ENCODE measurements at places on chromosomes 7 and 10. TPM values are rescaled to one million over a fixed set of nuclear protein-coding genes. Genes with fewer than 3 reads are reported as not detected.

DNA sequence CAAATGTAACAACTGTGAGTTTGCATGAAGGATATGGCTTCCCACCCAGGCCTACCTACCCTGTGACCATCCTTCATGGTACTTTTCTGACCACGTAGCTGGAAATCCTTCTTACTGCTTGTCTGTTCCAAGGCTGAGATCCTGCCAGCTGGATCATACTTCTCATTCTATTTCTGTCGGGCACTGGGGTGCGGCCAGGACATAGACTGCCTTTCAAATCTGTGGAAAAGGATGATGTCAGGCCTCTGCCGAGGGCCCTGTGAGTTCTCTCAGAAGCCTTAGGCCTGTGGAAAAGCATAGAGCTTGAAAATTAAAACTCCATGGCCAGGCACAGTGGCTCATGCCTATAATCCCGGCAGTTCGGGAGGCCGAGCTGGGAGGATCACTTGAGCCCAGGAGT is 10.0 kb downstream of the VWC2 start:
- no peak for DNase-seq

GRCh38 chr10:51427758-51428157 is 271.6 kb downstream of the CSTF2T start:
- no peak for DNase-seq

The ALOX5 gene
- not detected for polyA plus RNA-seq

The KCNMA1 gene
- polyA plus RNA-seq: 29.7 TPM

GRCh38 chr10:45471531-45472310 is 97.7 kb downstream of the ALOX5 start:
- DNase-seq: no peak

DNA sequence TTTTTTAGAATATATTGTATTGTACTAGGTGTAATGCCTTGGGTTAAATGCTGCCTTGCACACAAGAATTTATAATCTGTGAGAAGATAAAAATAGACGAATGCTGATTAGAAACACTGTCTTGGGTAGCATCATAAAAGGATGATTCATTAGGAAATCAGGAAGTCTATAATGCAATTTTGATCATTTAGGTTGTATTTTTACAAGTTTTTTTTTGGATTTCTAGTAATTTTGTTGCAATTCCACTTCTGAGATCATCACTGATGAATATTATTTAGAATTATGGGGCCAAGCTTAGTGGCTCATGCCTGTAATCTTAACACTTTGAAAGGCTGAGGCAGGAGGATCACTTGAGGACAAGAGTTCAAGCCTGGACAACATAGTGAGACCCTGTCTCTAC is 29.6 kb downstream of the WBP1L start:
- no peak for DNase-seq

The AGBL3 gene
- 0.42 TPM for polyA plus RNA-seq

DNA sequence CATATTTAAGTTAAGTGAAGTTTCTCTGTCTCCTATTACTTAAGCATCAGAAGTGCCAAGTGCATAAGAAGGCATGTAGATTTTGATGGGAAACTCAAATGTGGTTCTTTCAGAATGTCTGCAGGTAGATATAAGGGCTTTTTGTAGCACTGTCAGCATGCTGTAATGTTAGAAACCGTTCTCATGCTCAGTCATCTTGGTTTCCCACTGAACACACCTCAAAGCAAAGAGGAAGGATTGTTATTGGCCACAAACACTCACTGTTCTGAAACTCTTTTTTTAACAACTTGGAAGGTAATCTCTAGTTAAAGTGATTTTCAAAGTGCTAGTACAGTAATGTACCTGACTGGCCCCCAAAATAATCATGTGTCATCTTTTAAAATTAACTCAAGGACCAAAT is 126.0 kb downstream of the AASS start:
- DNase-seq: no peak

The MYOZ1 gene
- polyA plus RNA-seq: not detected

DNA sequence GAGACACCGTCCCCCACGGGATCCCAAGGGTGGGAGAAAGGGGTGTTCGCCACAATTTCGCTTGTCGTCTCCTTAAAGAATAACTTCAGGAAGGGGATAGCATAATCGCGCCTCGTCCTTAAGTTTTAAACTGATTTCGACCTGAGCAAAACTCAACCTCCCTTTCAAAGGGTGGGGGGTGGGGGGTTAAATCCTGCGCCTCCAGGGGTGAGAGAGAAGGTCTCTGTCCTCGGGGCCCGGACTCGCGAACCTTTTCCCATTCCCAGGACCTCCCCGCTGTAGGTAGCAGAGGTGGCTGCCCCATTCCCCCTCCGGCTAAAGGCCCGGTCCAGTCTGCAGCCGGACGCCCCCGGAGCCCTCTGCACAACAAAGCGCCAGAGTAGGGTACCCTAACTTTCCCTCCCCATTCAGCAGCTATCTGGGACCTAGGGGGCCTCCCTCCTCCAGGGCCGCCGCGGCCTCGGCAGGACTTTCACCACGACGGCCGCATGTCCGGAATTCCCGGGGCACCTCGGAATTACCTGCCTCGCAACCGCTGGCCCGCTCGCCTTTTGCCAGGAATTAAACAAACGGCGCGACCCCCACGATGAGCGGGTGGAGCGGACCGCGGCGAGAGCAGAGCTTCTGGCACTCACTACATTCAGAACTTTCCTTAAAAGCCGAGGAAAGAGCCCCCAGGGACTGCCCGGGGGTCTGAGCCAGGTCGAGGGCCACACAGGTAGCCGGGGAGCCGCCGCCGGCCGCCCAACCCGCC is 1.7 kb downstream of the CDK6 start:
- peak; percentile 41 for DNase-seq

DNA sequence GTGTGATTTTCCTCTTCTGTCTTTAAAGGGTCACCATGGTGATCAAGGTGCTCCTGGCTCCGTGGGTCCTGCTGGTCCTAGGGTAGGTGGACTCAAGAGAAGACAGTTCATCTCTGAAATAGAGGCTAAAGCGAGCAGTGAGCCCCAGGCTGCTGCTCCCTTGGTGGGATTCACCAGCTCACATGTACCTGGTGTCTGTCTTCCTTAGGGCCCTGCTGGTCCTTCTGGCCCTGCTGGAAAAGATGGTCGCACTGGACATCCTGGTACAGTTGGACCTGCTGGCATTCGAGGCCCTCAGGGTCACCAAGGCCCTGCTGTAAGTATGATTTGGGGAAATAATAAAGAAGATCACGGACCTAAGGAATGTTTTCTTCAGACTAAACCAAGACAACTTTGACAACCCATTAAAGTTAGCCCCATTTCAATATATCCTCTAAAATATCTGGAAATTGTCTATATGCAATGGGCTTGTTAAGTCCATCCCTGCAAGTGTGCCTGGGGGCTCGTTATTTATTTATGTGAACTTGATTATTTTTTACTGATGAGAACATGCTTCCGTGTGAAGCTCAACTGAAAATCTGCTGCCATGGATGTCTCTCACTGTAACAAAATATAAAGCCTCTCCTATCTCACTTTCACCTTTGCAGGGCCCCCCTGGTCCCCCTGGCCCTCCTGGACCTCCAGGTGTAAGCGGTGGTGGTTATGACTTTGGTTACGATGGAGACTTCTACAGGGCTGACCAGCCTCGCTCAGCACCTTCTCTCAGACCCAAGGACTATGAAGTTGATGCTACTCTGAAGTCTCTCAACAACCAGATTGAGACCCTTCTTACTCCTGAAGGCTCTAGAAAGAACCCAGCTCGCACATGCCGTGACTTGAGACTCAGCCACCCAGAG is 32.5 kb downstream of the COL1A2 start:
- DNase-seq: no peak

The CDHR1 gene
- 8.8 TPM for polyA plus RNA-seq

DNA sequence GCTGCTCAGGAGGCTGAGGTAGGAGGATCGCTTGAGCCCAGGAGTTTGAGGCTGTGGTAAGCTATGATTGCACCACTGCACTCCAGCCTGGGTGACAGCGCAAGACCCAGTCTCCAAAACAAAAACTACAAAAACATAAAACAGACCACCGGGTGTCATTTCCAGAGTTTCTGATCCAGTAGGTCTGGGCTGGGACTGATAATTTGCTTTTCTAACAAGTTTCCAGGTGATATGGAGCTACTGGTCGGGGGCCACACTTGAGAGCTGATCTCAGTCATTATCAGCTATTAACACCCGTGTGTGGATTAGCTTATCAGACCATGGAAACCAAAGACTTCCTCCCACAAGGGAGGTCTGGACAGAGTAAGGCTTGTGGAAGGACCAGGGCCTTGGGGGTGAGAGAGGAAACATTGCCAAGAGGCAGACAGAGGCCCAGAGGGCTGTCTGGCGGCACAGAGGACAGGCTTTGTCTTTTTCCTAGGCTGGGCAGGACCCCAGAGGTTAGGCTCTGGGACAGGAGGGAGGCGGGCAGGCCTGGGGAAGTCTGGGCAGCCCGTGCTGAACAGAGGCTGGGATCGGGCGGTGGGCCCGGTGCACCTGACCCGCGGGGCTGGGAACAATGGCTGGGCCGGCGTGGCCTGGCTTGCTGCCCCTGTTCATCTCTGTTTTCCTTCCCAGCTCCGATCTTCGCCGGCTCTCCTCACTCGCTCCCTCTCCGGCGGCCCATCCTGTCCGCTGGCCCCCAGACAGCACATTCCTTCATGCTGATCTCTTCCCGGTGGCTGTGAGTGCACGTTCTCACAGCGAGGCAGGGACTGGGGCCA is 25.2 kb downstream of the TMEM270 start:
- no peak for DNase-seq
